Lower leg skin (tissue), 4 donors: ENCODE measurements at places on chromosomes 13 and 19. TPM values are rescaled to one million over a fixed set of nuclear protein-coding genes. Genes with fewer than 3 reads are reported as not detected.

DNA sequence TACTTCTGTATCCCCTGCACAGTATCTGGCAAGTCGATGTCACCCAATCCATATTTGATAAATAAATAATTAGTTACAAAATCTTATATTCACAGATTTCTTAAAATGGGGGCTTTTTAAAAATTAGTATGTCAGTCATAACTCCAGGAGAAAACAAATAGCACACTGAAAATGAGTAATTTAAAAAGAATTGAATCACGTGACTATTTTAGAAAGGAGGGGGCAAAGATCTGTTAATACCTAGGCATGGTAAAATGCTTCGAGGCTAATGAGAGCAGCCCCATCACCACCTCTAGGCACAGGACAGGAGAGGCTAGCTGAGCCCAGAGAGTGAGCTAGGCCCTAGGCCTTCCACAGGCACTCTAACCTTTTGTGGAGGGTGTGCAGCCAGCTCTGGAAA is 94.7 kb downstream of the FREM2 start:
- DNase-seq = no peak

JAK3 gene
- total RNA-seq = 3.8 TPM

GRCh38 chr13:111278743-111279652 is 41.4 kb upstream of the TEX29 start:
- DNase-seq = no peak

DNA sequence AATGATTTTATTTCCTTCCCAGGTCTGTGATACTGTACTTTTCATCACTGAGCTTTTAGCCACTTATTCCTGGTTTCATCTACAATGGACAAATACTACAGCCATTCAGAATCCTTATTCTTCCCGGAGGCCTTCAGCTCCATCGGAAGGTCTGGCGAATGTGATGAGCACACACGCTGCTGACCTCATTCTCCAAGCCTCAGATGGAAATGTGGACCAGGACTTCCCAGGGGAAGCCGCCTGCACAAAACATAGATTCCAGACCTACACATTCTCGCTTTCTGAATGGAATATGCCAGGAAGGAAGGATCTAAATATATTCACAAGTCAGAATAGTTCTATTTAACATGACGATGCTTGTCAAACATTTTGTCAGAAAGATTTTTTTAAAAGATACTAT is 75.6 kb downstream of the CDADC1 start:
- DNase-seq = no peak

DNA sequence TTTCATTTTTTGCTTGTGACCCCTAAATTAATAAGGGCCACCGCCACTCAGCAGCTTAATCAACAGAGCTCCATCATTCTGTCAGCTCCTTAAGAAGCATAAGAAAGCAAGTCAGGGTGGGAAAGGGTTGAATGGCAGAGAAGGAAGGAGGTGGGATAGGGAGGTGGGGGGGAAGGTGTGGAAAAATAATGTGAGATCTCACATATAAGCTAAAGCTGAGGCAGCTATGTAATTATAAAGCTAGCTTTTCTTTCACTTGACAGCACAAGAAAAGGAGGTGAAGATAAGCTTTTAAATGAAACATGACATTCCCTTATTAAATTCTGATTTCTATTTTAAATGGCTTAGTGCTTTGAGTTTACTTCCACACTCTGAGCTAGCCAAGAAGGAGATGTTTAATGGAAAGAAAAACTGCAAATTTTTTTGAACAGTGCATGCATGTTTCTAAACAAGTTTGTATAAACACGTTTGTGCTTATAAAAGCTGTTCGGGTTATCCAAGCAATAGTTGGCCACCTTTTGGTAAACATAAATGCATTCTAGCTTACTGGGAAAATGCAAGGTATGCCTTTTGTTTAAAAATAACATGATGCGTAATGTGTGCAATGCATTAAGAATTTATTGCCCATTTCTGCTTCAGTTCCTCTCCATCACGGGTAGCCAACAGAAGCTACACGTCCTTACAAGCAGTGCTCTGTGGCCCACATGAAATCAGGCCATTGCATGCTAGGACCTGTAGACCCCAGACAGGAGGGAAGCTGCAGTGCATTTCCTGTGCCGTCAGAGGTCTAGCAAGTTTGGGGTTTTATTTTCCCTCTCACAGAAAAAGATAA is 96.2 kb downstream of the LHFPL6 start:
- DNase-seq = no peak

DNA sequence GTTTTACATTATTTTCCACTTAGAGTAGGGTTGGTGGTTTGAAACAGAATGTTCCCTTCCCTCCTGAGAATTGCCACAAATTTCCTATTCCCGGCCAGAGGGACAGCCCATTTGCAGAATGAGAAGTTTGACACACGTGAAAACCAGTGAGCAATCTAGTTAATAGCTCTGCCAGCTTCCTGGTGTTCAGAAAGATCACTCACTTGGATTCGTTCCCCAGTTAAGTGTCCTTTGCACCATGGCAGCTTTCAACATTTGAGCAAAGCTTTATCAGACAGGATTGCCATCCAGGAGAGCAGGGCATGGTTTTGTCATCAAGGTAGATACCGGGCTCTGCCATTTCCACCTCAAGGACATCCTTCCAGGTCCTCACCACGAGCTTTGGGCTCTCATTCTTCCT is 28.2 kb downstream of the RASL11A start:
- no peak for DNase-seq

DNA sequence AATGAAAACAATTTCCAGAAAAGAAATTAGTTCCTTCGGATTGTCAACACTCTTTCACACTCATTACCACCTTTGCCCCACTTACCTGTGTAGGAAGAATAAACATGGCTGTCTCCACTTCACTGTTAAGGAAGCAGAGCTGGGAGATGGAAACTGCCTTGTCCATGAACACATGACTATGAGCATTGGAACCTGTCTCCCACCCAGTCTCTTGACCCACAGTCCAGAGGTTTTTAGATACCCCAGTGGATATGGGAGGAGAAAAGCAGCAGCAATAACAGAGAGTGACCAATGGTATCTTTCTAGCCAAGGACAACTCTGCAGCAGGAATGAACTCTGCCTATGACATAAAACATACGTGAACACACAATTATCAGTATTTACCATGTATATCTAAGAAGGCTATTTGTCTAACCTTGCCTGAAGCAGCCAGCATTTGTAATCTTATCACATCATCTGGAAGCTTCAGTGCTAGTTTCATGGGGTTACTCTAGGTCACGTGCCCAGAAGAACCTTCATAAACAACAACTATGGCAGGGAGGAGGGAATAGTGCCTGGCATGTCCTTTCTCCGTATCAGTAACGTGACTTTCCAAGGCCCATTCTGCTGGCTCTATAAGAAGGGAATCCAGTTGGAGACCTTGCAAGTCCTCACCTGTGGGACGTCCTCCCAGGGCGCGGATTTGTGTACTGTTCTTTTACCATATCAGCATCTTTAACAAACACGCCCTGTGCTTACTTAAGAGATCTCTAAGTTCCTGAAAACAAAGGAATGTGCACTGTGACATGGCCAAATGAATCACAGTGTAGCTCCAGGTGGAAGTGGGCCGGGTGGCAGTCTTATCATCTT is 221.8 kb upstream of the UBL3 start:
- DNase-seq = peak; percentile 74

- no peak for DNase-seq
These were observed 92.2 kb downstream of the STOML3 start for GRCh38 chr13:38898481-38898880.

AXL gene
- 86.2 TPM for total RNA-seq
